ENCODE measurements at places on chromosomes 6 and 20. TPM values are rescaled to one million over a fixed set of nuclear protein-coding genes. Genes with fewer than 3 reads are reported as not detected.

Gene SEMG1
- total RNA-seq = 4.5 TPM

Gene GATA5
- 0.11 TPM for total RNA-seq

DNA sequence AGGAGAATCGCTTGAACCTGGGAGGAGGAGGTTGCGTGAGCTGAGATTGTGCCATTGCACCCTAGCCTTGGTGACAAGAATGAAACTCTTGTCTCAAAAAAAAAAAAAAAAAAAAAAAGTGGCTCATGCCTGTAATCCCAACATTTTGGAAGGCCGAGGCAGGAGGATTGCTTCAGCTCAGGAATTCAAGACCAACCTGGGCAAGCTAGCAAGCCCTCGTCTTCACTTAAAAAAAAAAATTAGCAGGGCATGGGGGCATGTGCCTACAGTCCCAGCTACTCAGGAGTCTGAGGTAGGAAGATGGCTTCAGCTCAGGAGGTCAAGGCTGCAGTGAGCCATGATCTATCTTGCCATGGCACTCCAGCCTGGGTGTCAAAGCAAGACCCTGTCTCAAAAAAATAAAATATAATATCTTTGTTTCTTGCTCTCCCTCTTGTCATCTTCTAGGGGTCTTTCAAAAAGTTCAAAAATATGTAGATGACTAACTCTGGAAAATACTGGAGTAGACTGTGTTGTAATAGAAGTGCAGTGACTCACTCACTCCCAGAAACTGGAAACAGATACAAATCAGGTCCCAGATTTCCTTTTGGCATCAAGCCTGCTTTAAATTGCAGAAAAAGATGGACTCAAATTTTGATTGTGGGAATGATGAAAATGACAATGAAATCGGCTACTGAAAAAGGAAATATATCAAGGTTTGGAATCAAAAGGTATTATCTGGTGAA is 2.8 kb upstream of the GINM1 start:
- H3K4me3 ChIP-seq = no peak overlapping the region
- H3K27ac ChIP-seq = no peak overlapping the region
- H3K4me1 ChIP-seq = no peaks in the 10 kb centered on the region
- DNase-seq = no peak
- no peaks in the 10 kb centered on the region for H3K36me3 ChIP-seq

DNA sequence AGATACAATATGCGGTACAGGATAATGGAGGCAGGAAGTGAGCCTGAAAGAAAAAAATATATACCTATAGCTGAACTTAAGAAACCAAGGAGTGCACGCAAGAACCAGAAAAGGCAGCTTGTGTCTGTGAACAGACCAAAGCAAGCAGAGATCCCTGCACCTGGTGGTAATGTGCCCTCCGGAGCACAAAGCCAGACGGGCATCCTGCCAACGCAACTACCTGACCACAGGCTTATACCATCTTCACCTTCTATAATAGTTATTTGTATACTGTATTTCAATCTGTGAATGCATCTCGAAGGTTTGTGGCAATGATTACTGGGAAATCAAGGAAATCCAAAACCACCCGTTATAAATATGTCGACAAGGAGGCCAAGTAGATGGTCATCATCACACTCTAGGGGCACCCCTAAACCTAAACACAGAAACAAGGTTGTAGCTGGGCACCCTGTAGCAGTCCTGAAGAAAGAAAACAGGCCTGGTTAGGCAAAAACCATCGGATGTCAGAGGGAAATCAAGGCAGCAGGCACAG is 801 bp downstream of the FBXL4 start:
- peak overlapping the region; percentile 55 for H3K27ac ChIP-seq
- DNase-seq = no peak
- H3K4me3 ChIP-seq = peak overlapping the region; percentile 87
- no peaks in the 10 kb centered on the region for H3K27me3 ChIP-seq
- no peaks in the 10 kb centered on the region for H3K36me3 ChIP-seq
- H3K4me1 ChIP-seq = peaks cover 5% of the 10 kb centered on the region

DNA sequence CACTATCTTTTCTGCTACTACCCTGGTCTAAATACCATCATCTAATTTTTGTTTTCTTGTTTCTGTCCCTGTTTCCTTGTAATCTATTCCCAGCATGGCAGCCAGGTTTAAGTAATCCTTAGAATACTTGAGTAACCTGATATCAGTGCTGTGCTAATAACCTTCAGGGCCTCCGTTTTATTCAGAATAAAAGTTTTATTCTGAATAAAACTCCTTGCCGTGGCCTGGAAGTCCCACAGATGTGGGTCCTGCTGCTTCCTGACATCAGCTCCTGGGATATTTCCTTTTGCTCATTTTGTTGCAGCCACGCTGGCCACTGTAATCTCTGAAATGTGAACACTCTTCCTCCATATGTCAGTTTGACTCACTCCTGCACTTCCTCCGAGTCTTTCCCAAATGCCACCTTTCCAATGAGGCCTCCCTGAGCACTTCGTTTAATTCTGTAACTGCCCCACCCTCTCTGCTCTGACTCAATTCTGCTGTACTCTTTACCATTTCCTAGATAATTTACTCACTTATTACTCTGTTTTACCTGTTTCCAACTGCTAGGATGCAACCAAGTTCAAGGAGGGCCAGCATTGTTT is 114.0 kb upstream of the FOXA2 start:
- H3K27me3 ChIP-seq = no peaks in the 10 kb centered on the region
- H3K36me3 ChIP-seq = no peaks in the 10 kb centered on the region
- H3K4me3 ChIP-seq = no peak overlapping the region
- DNase-seq = no peak

Gene LRRC73
- total RNA-seq = 0.26 TPM

Gene BCL2L1
- 66.0 TPM for total RNA-seq

Gene HLA-DRB1
- total RNA-seq = 6.7 TPM

GRCh38 chr20:33893314-33893713 is 82.2 kb downstream of the CHMP4B start:
- no peaks in the 10 kb centered on the region for H3K36me3 ChIP-seq
- H3K4me3 ChIP-seq = no peak overlapping the region
- H3K4me1 ChIP-seq = no peaks in the 10 kb centered on the region
- H3K27me3 ChIP-seq = no peaks in the 10 kb centered on the region
- H3K27ac ChIP-seq = no peak overlapping the region
- no peak for DNase-seq

- no peaks in the 10 kb centered on the region for H3K36me3 ChIP-seq
- H3K27ac ChIP-seq = no peak overlapping the region
- H3K4me1 ChIP-seq = peaks cover 2% of the 10 kb centered on the region
These were observed 117.5 kb downstream of the FLRT3 start for GRCh38 chr20:14219801-14220461.

DNA sequence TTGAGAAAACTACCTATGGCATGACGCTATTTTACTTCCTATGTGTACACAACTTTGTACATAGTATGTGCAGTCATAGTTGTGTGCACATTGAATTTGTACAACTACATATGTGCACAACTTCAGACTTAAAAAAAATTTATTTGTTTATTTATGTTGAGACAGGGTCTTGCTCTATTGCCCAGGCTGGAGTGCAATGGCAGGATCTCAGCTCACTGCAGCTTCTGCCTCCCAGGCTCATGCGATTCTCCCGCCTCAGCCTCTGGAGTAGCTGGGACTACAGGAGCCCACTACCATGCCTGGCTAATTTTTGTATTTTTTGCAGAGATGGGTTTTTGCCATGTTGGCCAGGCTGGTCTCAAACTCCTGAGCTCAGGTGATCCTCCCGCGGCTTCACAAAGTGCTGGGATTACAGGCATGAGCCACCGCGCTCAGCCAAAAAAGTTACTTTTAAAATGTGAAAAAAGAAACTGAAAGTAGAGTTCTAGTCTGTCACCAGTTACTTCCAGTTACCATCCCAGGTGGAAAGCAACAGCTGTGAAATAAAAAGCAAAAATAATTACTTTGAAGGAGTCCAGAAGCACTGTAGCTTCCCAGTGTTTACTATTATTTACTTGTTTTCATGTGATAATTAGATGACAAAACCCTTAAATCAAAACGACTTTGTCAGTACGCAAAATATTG is 1.7 kb upstream of the ZKSCAN8 start:
- H3K36me3 ChIP-seq = no peaks in the 10 kb centered on the region
- H3K27me3 ChIP-seq = no peaks in the 10 kb centered on the region
- no peaks in the 10 kb centered on the region for H3K4me1 ChIP-seq
- DNase-seq = no peak

Gene BMP7
- 9.2 TPM for total RNA-seq

GRCh38 chr6:158645064-158646022 is 800 bp upstream of the DYNLT1 start:
- no peak for DNase-seq
- no peak overlapping the region for H3K27ac ChIP-seq
- no peaks in the 10 kb centered on the region for H3K27me3 ChIP-seq
- H3K4me1 ChIP-seq = 0 out of 2 replicates have a peak, but pooled peaks cover 2% of the 10 kb centered on the region
- peak overlapping the region; percentile 97 for H3K4me3 ChIP-seq
- H3K36me3 ChIP-seq = no peaks in the 10 kb centered on the region

DNA sequence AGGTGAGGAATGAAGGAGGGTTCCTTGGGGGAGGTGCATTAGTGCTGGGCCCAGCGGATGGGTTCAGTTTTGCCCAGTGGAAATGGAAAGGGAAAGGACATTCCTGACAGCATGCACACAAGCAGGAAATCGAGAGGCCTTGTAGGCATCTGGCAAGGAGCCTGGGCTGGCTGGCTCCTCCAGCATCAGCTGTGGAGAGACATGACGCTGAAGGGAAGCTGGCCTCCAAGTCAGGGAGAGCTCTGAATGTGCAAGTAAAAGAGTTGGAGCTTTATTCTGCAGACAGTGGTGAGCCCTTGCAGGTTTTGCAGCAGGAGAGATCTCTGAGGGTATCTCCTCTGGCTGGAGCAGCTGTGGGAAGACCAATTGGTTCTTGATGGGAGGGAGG is 154.3 kb downstream of the MRPL14 start:
- H3K27me3 ChIP-seq = no peaks in the 10 kb centered on the region
- DNase-seq = no peak
- H3K4me1 ChIP-seq = peaks cover 8% of the 10 kb centered on the region
- H3K36me3 ChIP-seq = no peaks in the 10 kb centered on the region

GRCh38 chr20:22582386-22582963 is 1.9 kb downstream of the FOXA2 start:
- no peak overlapping the region for H3K27ac ChIP-seq
- H3K36me3 ChIP-seq = no peaks in the 10 kb centered on the region
- DNase-seq = no peak
- H3K4me1 ChIP-seq = peaks cover 20% of the 10 kb centered on the region

GRCh38 chr20:14947536-14947935 is 610.1 kb upstream of the FLRT3 start:
- H3K36me3 ChIP-seq = no peaks in the 10 kb centered on the region
- peaks cover 17% of the 10 kb centered on the region for H3K4me1 ChIP-seq
- H3K27me3 ChIP-seq = no peaks in the 10 kb centered on the region
- no peak overlapping the region for H3K4me3 ChIP-seq
- DNase-seq = no peak

Gene HRH3
- total RNA-seq = 4.5 TPM

DNA sequence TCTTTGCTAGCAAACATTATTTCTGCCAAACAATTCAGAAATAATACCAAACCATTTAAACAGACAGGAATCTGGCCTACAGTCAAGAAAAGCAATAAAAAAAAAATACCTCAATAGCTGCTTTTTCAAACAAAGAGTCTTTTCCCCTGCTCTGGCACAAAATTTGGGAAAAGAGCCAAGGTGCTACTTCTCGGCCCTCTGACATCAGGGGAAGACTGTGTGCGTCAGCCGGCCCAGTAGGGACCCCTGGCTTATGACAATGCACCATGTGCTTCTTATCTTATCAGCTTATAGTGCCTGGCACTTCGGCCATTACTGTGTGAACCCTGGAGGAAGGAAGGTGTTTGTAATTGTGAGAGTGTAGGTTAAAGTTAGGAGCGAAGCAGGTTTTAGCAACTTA is 89.4 kb downstream of the PDE10A start:
- no peak for DNase-seq
- no peaks in the 10 kb centered on the region for H3K4me1 ChIP-seq
- H3K36me3 ChIP-seq = no peaks in the 10 kb centered on the region
- H3K27ac ChIP-seq = no peak overlapping the region
- no peaks in the 10 kb centered on the region for H3K27me3 ChIP-seq
- H3K4me3 ChIP-seq = no peak overlapping the region

DNA sequence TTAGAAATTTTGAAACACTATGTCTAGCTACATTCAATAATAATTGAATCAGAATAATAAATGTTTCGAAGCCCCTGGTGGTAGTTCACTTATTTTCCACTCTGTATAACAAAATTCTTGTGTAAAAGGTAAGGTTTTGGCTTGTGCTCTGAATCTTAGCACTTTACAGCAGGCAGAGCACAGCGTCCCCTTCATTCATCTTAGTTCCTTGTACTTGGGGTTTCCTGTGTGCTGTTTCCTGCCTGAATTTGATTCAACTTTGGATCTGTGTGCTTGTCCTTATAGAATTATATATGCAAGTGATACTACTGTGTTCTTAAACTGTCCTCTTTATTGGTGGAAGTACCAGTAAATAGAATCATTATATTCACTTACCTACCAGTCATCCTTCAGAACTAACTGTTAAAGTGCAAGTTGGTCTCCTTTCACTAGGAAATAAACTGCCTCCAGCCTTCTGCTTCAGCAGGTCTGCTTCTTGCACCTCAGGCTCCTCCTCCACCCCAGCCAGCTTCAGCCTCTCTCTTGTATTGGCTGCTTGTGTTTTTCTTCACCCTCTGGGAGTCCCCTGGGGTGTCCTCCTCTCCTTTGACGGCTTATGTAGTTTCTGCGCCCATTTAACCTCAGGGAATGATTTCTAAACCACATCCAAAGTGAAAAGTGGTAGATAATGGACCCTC is 28.8 kb upstream of the TULP4 start:
- peaks cover 18% of the 10 kb centered on the region for H3K4me1 ChIP-seq
- no peak overlapping the region for H3K4me3 ChIP-seq
- peak overlapping the region; percentile 60 for H3K27ac ChIP-seq
- DNase-seq = no peak
- no peaks in the 10 kb centered on the region for H3K27me3 ChIP-seq
- H3K36me3 ChIP-seq = no peaks in the 10 kb centered on the region

Gene CCND3
- 28.4 TPM for total RNA-seq

DNA sequence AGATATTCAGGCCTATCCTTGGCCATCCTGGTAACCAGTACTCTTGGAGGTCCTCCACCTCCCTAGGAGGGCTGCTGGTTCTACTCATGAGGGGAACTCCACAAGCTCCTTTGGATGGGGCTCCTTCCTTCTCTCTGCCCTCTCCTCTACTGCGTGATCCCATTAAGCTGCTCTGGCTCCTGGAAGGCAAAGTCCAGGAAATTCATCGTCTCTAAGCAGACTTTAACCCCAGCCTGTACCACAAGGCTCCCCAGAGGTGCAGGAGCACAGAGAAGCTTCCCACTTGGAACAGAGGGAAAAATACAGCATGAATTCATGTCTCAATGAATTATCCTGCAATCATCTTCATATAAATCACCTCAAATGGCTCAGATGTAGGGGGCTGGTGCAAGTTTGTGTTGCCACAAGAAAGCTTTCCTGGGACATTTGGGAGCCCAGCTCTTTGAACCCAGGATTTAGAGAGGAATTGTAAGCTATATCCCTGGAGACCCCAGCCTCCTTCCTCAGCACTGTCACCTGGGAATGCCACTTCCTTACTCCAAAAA is 355.4 kb downstream of the CDC5L start:
- H3K4me1 ChIP-seq = no peaks in the 10 kb centered on the region
- H3K36me3 ChIP-seq = no peaks in the 10 kb centered on the region
- H3K27me3 ChIP-seq = no peaks in the 10 kb centered on the region

- no peak for DNase-seq
- H3K27ac ChIP-seq = no peak overlapping the region
- H3K4me1 ChIP-seq = no peaks in the 10 kb centered on the region
- no peak overlapping the region for H3K4me3 ChIP-seq
- H3K36me3 ChIP-seq = no peaks in the 10 kb centered on the region
These were observed 109.8 kb upstream of the ATXN1 start for GRCh38 chr6:16871047-16871446.

Gene OR2H2
- not detected for total RNA-seq
